ENCODE measurements at places on chromosomes 5 and 9. TPM values are rescaled to one million over a fixed set of nuclear protein-coding genes. Genes with fewer than 3 reads are reported as not detected.

DNA sequence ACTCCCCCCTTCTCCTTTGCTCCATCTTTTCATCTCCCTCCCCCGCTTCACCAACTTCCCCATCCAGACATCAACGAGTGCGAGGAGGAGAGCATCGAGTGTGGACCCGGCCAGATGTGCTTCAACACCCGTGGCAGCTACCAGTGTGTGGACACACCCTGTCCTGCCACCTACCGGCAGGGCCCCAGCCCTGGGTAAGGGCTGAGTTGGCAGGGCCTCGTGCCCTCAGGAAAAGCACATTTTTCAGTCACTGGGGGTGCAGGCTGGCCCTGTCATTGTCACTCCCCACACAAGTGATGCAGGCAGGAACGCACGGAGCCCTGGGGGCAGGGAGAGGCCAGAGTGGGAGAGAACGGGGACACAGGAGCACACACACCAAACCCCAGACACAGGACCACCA, 12.4 kb upstream of the ASS1 start:
- no peak for DNase-seq

GRCh38 chr9:129640086-129640870, 1.7 kb downstream of the ASB6 start:
- peak; percentile 22 for DNase-seq

GRCh38 chr5:32160228-32160627, 13.9 kb downstream of the GOLPH3 start:
- no peak for DNase-seq

GADD45G gene
- 9.3 TPM for total RNA-seq

DNA sequence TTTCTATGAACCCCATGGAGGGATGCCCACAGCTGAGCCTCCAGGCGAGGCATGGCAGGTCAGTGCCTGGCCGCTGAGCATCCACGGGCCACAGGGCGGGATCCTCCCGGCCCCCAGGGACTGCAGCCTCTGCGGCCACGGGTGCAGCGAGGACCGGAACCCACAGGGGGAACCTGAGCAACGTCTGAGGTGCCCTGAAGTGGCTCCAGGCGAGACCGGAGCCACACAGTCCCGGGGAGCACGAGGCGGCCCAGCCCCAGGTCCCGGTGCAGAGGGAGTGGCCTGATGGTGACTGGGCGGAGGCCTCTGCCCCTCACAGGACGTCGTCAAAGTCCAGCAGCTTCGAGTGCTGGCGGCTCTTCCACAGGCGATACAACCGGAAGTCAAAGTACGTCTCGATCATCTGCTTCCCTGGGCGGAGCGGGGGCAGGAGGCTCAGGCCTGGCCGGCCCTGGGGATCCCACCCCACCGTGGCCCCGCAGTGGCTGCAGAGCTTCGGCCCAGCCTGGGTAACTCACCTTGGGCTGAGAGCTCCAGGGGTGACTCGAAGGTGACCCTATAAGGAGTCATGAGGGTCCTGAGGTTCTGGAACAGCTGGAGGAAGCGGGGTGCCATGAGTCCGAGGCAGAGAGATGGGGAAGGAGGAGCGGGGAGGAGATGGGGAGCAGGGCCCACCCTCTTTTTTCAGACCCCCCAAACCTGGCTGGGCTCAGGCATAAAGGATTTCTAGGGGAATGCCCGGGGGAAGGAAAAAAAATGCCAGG, 8.1 kb upstream of the ENTPD8 start:
- no peak for DNase-seq

DNA sequence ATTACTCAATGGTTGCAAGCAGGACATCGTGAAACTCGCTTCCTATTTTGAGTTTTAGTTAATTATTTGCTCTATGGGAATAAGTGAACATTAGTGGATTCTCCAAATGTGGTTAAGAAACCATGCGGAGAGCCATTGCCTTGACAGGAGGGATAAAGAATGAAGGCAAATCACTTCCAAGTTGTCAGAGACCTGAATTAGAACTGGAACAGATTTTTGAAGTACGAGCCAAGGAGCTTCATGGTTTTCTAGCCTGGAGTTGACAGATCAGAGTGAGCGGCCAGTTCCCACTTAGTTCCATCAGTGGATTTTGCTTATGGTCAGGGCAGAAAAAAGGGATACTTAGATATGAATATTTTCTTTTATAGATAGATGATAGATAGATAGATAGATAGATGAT, 171.4 kb upstream of the CDH10 start:
- DNase-seq = no peak

BRINP1 gene
- total RNA-seq = not detected

CDKN2B gene
- not detected for total RNA-seq

ADRB2 gene
- 3.7 TPM for total RNA-seq

DNA sequence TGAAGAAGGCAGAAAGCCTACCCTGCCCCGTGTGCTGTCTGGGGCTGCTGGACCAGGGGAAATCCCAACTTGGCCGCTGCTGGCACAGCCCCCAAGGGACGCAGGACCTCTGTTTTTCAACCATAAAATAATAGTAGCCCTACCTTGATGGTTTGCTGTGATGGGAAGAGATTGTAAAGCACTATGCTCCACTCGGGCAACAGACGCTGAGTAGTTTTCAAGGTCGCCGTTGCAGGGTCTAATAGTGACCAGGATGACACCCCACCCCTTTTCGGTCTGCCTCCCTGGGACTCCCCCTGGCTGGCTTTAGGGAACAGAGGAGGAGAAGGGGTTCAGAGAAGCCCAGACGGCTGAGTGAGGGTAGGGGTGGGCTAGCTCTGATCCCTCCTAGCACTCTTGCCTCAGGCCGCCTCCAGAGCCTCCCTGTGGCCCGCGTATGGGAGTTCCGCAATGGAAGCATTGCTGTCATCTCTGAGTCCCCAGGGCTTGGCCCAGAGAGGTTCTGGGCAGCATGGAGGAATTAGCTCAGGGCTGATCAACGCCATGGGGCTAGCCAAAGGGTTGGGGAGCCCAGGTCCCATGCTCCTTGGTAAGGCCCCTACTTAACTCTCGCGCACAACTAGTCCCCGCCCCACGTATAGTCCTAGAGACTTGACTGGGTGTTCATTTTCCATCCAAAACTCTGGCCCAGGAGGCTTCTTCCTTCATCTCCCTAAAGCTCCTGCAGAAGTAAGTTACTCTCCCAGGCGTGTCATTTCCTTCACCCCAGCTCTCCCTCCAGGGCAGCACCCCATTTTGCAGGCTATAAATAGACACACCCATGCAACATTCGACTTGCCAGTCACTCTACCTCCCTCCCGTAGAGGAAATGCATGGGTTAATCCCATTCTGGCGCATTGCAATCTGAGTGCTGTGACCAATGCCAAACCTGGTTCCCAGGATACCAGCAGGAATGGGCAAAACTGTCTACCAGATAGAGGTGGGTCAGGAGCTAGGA, 1.1 kb upstream of the IRF1 start:
- peak; percentile 21 for DNase-seq

DNA sequence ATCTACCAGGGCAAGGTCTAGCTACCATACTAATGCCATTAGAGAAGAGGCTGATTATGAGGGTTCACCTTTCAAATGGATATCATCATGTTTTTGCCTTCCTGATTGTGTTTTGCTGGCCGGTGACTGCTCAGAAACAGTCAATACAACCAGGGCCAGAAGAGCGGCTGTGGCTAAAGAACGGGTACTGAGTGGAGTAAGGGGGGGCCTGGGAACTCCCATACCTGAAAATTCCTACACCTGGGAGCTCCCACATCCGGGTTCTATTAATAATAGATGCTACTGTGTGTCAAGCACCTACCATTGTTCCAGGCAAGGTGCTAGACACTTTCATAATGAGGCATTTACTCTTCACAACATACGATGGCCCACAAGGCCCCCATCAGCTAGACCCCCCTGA, 79.2 kb downstream of the CDK5RAP2 start:
- DNase-seq = no peak

DNA sequence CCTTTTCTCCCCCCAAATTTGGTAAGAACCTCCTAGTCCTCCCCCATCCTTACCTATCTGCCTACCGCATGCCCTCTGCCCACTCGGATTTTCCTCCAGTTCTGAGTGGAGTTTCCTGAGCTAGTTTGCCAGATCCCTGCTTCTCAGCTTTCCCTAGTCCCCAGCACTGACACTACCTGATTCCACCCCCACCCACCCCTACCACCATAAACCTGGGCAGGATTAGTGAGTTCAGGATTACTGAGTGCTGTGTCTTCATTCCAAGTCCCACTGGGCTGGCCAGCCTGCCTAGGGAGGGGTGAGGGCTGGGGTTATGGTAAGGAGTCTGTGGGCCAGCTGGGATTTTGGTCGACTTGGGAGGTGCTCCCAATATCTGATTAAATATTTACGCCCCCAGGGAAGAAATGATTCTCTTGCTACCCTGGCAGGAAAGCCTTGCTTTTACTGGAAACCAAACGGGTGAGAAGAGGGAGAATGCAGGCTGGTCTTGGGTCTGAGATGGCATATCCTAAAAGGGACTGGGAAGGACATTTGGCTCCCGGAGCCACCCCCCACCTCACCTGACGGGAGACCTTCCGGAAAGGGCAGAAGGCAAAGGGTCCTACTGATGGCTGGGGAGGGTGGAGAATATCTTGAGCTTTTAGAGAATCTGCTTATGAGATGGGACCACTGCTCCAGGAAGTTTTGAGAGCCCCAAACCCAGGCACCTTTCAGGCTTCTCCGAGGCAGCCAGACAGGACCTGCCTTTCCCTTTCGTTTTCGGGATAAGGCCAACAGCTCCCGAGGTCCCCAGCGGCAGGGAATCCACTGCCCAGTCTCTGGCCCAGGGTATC, 3.7 kb downstream of the PITX1 start:
- DNase-seq = no peak

TLX3 gene
- 20.1 TPM for total RNA-seq

PCDHA9 gene
- total RNA-seq = 0.51 TPM

DNA sequence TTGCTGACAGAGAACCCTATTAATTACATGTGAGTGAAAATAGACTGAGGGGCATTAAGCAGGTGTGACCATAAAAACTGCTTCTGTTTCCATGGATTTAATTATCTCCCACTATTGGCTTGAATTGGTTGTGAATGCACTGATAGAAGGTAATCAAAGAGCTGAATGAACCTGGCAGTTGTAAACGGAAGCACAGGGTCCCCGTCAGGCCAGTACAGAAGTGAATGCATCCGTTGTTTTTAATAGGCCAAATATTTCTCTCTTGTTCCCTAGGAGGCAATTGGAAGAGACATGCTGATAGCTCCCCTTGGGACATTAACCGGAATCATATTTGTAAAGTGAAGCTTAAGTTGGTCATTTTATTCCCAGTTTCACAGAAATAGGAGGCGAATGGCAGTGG, 147.0 kb downstream of the CAVIN4 start:
- DNase-seq = no peak

GRCh38 chr5:5140479-5141338, 579 bp downstream of the ADAMTS16 start:
- no peak for DNase-seq

- DNase-seq = no peak
Observed at GRCh38 chr9:128115187-128116103, 12.1 kb downstream of the PTGES2 start.

- peak; percentile 13 for DNase-seq
Observed at GRCh38 chr9:96379461-96379860, 4.0 kb downstream of the SLC35D2 start.

C1QTNF3 gene
- total RNA-seq = 0.11 TPM

DNA sequence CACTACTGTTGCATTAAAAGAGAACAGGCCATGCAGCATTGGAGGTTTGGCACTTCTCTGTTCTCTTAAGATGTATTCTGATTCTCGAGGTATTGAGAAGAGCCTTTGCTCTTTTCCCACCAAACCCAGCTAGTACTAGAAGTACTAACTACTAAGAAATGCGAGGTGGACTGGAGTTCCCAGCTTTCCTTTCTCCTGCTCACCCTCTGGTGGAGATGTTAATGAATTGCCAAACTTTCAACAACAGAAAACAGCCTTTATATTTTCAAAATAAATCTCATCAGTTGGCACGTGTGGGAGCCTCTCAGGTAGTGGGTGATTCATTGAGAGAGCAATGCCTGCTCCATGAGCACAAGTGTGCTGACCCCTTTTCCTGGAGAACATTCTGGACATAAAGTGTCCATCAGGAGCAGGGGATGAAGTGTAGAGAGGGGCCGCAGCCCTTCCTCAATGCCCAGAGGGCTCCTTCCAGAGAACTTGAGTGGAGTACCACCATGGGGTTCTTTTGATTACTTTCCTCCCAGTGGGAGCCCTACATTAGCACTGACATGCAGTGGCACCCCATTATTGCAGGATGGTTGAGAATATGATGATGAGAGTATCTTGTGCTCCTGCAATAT, 45.7 kb downstream of the TMEM174 start:
- DNase-seq = peak; percentile 34

- no peak for DNase-seq
Observed at GRCh38 chr5:4716781-4717180, 423.3 kb upstream of the ADAMTS16 start.

LECT2 gene
- total RNA-seq = not detected

- no peak for DNase-seq
Observed at GRCh38 chr5:41670854-41671479, 160.6 kb upstream of the PLCXD3 start.

TGFBI gene
- total RNA-seq = 1,514 TPM

GRCh38 chr9:35958104-35958837, at the start of gene OR2S2:
TSS of gene OR2S2 (minus strand) at chr9:35958154. CDS start at chr9:35958098, 56 bp downstream.
- no peak for DNase-seq

SERF1B gene
- total RNA-seq = 53.6 TPM

FOXD1 gene
- 62.3 TPM for total RNA-seq

GRCh38 chr5:76358-77169, 15.4 kb upstream of the PLEKHG4B start:
- no peak for DNase-seq

GRCh38 chr9:136648751-136649150, 14.0 kb upstream of the EGFL7 start:
- no peak for DNase-seq

UHRF2 gene
- total RNA-seq = 63.8 TPM

- DNase-seq = no peak
Observed at GRCh38 chr5:108529381-108529780, 147.5 kb upstream of the FBXL17 start.

SLC1A3 gene
- total RNA-seq = 5.8 TPM

C9 gene
- not detected for total RNA-seq

- no peak for DNase-seq
Observed at GRCh38 chr9:94140791-94141790, 56.8 kb downstream of the PTPDC1 start.

DNA sequence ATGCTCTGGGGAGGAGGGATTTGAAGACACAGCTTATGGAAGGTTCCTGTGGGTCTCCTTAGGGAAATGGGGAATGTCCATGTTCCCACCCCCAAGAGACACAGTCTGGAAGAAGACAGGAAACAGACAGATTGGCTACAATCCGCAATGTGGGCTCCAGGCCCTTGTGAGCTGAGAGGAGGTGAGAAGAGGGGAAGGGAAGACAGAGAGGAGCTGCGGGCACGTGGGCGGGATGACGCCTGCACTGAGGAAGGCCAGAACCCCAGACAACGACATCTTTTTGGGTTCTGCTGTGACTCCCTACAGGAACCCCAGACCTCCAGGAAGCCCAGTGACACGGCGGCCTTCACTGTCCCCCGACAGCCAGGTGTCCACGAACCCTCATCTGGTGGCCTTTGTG, 29.9 kb upstream of the NKD2 start:
- no peak for DNase-seq
